ENCODE measurements at places on chromosomes 16 and 17. TPM values are rescaled to one million over a fixed set of nuclear protein-coding genes. Genes with fewer than 3 reads are reported as not detected.

Gene SULT1A2
- total RNA-seq: not detected

Gene MYADML2
- total RNA-seq: not detected

Gene TEX14
- 0.21 TPM for total RNA-seq

Gene SBK1
- 0.35 TPM for total RNA-seq

Gene CTRB2
- total RNA-seq: not detected

Gene TP53TG3D
- total RNA-seq: 0.94 TPM
